Stimulated activated CD4-positive, alpha-beta T cell treated with anti-CD3 and anti-CD28 coated beads, Interleukin-4, amount 100 ng/mL, for 1 hour (primary cell): ENCODE measurements at places on chromosomes 5 and 9.

GRCh38 chr9:104866191-104866590, 61.8 kb downstream of the ABCA1 start:
- no peak for DNase-seq

DNA sequence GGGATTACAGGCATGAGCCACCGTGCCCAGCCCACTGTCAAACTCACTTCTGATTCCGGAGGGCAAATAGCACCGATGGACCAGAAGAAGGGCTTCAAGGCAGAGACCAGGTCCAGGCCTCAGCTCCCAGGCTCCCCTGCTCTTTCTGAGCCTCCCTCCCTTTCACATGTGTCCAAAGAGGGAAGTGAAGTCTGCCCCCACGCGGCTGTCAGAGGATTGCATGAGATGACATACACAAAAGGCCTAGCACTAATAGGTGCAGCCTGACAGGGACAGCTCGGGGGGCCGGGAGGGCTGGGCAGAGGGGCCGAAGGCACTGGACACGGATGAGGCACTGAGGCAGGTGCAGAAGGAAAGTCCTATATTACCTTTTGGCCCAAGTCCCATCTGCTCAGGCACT, 16.1 kb downstream of the FBP1 start:
- peak; percentile 25 for DNase-seq

GRCh38 chr9:28051559-28052503, 478.6 kb upstream of the C9orf72 start:
- no peak for DNase-seq

DNA sequence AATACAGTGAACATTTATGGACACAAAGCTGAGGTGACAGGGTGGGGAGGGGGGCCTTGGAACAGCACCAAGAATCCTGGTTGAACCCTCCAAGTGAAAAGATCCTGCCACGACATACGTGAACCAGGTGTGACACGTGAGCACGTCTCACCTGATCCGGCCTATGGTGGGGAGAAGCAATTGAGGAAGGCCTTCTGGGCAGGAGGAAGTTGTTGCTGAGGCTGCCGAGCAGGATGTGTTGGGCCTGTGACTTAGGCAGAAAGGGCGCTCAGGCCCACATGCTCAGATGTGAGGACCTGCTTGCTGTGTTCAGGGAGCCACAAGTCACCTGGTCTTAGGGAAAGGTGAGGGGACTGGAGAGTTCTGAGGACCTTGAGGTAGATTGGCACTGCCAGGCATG, 2.5 kb upstream of the MAPK9 start:
- no peak for DNase-seq

GRCh38 chr9:93319992-93320500, 131.4 kb upstream of the FAM120A start:
- no peak for DNase-seq

GRCh38 chr5:53035868-53036381, 46.8 kb downstream of the ITGA2 start:
- DNase-seq, result no peak

GRCh38 chr9:18195223-18195622, 278.7 kb upstream of the ADAMTSL1 start:
- no peak for DNase-seq

- no peak for DNase-seq
Observed at GRCh38 chr5:146005264-146005663, 68.9 kb downstream of the SH3RF2 start.

- no peak for DNase-seq
Observed at GRCh38 chr9:136004712-136005111, 43.5 kb upstream of the UBAC1 start.

- no peak for DNase-seq
Observed at GRCh38 chr9:130453487-130453886, 8.7 kb downstream of the ASS1 start.

DNA sequence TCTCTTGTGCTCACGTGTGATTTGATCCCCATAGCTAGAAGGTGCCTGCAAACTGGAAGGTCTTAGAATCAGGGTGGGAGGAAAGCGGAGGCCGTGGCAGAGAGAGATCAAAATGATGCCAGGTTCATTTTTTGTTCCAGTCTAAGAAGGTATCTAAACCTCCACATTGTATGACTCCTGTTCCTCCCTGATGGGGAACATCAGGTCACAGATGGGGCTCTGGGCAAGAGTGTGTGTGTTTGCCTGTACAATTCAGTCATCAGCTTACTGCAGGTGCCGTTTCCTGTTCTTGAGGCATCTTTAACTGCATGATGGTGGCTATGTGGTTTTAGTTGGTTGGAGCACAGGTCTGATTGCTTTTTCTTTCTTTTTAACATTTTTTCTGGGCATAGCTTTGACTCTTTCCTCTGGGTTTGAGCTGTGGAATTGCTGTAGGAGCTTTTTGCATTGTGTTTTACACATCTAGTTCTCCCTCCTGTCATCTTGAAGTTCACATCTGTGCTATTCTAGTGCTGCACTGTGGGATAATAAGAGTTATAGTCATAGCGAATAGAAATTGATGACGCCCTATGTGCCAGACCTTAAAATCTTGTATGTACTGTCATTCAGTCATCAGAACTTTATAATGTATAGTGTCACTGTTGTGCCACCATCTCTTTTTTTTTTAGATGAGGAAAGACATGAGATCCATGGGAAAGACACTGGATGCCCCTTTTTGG, 30.8 kb downstream of the ARHGAP26 start:
- no peak for DNase-seq

- DNase-seq, result no peak
Observed at GRCh38 chr5:17019324-17019723, 83.2 kb upstream of the MYO10 start.

- DNase-seq, result no peak
Observed at GRCh38 chr9:115690786-115691496, 462.6 kb upstream of the PAPPA start.

- peak; percentile 58 for DNase-seq
Observed at GRCh38 chr9:130172858-130173665, 858 bp downstream of the NCS1 start.

DNA sequence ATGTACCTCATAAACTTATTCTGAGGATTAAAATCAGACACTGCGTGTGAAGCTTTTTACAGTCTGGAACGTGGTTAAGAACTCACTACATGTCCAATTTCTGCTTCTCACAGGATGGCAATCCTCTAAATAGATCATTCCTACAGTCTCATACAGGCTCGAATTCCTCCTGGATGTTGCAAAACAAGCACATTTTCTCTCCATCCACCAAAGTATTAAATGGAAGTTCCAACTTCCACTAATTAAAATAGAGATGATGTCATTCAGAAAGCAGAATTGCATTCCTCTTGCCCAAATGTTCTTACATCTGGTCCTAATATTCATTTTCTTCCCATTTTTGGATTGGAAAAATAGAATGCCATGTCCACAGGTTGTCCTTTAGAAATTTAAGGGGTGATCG, 145.5 kb upstream of the PCA3 start:
- DNase-seq, result no peak

GRCh38 chr5:33049298-33049697, 338.2 kb downstream of the NPR3 start:
- no peak for DNase-seq

- DNase-seq, result no peak
Observed at GRCh38 chr5:151224372-151224771, 480 bp upstream of the CCDC69 start.

DNA sequence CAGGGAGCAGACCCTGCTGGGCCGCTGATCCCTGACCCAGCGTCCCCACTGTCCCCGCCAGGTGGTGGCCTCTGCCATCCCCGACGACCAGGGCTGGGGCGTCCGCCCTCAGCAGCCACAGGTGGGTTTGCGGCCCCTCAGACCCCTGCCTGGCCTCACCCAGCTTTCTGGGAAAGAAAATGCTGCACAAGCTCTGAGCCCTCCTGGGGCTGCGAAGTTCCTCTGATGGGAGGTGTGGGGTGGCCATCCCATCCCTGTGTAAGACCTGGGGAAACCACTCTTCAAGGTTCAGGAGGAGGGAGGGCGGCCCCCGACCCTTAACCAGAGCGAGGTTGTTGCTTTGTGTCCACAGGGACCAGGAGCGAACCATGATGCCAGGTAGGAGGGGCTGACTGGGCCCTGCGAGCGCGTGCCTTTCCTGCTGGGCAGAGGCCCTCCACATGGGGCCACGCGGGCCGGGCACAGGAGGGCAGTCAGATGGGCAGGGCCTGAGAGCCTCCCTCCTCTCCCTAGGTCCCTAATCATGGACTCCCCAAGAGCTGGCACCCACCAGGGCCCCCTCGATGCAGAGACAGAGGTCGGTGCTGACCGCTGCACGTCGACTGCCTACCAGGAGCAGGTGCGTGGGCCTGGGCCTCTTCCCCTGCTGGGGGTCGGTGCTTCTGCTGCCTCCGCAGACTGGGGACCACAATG, 7.7 kb downstream of the NOXA1 start:
- no peak for DNase-seq

GRCh38 chr5:91281401-91281800, 101.7 kb downstream of the ARRDC3 start:
- no peak for DNase-seq

DNA sequence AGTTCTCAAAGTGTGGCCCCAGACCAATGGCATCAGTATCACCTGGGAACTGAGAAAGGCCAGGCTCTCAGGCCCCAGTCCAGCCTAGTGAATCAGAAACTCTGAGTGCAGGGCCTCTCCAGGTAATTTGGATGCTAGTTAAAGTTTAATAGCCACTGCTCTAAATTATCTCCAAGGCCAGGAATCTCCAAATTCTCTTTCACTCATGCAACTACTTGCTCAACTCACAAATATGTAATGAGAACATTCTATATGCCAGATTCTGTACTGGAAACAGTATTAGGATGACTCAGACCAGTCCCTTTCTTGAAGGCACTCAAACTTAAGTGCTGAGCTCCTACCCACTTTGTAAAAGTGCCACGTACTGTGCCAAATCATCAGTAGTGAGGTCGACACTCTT, 84.6 kb downstream of the PAPPA start:
- DNase-seq, result no peak
